CD4-positive, alpha-beta T cell treated with Interleukin-10 for 1 hour (primary cell): ENCODE measurements at places on chromosomes 3 and 15.

- no peak for DNase-seq
Observed at GRCh38 chr3:37053337-37053736, 60.0 kb downstream of the MLH1 start.

DNA sequence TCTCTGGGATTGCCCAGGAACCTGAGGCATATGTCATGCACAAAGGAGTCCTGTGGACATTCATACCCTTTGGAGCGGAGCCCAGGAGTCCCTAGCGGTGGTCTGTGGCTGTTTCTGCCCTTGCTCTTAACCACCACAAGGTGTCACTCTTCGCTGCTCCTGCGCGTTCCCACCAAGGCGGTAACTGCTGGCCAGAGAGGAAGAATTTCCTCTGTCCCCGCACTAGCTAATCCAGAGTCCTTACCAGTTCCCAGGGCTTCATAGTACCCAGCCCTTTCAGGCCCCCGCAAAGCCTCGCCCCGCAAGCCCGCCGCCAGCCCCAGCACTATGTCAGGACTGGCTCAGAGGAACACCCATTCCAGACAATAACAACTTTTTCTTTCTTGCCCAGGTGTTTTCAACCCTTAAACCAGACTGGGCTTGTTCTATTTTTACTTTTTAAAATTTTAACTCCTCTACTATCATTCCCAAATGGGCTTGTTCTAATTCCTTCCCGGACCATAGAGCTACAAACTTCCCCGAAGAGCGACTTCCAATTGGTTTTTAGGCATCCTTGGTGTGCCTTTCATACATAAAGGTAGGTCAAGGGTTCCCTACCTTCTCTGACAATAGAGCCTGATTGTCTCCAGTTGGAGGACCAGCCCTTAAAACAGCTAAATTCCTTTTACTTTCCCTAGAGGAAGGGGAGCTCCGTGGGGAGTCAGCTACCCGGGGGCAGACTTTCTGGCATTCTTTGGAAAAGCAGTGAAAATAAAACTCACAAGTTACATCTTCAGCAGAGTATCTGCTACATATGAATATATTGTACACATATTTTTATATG is 31.8 kb upstream of the ZNF774 start:
- peak; percentile 79 for DNase-seq

- DNase-seq: peak; percentile 70
Observed at GRCh38 chr3:48952510-48953118, 34.0 kb downstream of the ARIH2 start.

DNA sequence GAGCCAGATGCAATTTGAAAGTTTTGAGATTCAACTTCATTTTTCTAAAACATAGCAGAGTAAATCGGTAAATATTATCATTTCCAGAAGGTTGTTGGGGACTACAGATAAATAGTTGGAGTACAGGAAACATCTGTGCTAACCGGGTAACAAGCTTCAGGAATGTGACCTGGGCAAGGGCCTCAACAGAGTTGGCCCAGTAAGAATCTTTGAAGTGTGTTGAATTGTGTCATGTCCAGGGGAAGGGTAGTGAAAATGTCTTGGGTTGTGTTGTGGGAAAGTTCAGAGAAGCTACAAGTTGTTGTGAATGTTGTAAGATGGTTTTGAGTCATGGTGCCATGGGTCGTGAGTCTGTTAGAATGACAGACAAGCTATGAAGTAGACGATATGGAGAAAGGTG is 35.7 kb downstream of the SQOR start:
- DNase-seq: no peak

DNA sequence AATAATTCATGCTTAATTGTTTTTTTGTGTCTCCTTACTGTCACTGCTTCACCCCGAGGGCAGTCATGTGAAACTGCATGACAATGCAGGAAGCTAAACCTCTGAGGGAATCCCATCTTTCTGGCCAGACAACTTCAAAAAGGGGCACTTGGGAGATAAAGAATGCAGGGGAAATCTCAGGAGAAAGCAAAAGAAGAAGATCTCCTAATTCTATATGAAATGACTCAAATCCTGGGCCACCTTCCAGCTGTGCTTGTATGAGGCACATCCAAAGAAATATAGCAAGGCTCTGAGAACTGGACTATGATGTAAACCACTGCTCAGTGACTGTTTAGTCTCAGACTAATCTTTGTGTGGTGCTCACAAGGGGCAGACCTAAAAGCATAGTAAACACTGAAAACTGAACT is 22.6 kb upstream of the UMPS start:
- DNase-seq: no peak

- DNase-seq: no peak
Observed at GRCh38 chr15:72585476-72586058, 68.9 kb upstream of the GOLGA6B start.

GRCh38 chr3:185283374-185283935 is 29.6 kb upstream of the EHHADH start:
- no peak for DNase-seq

- DNase-seq: no peak
Observed at GRCh38 chr15:68337826-68338225, 60.3 kb downstream of the FEM1B start.

DNA sequence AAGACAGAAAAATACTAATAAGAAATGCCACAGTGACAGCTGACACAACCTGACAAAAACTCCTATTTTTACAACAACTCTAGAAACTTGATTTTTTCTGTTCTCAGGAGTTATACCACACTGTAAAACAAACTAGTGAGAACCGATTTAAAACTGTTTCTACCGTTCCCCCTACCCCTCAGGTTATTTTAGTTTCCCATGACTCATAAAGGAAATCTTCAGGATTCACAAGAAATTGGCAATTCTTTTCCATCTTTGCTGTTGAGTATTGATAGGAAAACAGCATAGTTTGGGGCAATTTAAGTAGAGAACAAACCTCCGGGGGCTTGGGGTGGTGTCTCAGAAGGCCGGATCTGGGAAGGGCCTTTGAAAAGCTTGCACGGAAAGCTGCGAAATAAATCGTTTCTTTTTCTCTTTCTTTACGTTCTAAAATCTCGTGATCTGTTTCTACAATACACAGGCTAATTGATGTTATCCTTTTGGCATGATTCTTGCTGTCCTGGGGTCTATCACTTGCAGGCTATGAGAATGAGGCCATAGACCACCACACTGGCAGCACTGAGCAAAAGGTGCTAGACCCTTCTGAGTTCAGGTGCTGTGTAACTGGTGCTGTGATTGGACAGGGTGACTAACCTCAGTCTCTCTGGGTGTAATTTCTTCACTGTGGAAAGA is 89.3 kb downstream of the LPP start:
- DNase-seq: no peak

GRCh38 chr3:197430934-197431333 is 124.8 kb downstream of the BDH1 start:
- DNase-seq: no peak

DNA sequence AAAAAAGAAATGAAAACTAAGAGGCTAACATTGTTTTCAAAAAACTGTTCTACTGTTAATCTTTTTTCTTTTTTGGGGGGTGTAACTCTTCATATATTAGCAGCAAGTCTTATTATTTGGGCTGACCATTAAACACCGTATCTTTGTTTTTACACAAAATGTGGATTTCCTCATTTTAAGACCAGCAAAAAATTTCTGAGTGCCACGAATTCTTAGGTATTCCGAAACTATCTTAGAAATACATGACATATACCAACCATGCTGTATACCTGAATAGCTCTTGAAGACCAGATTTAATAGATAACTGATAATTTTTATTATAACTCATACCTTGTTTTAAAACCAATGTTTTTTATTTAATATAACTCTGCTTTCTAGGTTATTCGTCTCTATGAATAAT is 620 bp upstream of the TTC23 start:
- no peak for DNase-seq

DNA sequence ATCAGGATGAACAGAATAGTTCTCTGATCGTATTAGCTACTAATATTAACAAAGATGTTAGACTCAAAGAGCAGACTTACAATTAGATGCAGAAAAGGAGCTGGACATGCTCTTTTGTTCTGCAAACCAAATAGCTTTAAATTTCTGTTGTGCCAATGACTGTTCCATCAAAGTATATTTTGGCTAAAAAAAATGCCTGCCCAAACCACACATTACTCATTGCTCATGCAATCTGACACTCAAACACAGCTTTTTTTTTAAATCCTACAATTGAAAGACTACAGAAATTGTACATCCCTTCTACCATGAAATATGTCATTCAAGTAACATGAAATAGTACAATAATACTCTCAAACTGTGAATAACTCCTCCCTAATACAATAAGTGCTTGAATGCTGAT is 48.6 kb downstream of the SHOX2 start:
- no peak for DNase-seq

GRCh38 chr15:73926219-73927002 is at the start of gene LOXL1:
Gene LOXL1, plus strand, starts transcription at chr15:73926462. Its CDS starts 322 bp downstream, at chr15:73926784.
- DNase-seq: no peak

DNA sequence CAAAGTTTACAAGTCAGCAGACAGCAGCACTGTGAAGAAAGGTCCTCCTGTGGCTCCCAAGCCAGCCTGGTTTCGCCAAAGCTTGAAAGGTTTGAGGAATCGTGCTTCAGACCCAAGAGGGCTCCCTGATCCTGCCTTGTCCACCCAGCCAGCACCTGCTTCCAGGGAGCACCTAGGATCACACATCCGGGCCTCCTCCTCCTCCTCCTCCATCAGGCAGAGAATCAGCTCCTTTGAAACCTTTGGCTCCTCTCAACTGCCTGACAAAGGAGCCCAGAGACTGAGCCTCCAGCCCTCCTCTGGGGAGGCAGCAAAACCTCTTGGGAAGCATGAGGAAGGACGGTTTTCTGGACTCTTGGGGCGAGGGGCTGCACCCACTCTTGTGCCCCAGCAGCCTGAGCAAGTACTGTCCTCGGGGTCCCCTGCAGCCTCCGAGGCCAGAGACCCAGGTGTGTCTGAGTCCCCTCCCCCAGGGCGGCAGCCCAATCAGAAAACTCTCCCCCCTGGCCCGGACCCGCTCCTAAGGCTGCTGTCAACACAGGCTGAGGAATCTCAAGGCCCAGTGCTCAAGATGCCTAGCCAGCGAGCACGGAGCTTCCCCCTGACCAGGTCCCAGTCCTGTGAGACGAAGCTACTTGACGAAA is 24.2 kb downstream of the STARD5 start:
- no peak for DNase-seq

- no peak for DNase-seq
Observed at GRCh38 chr15:79017953-79018352, 72.6 kb downstream of the RASGRF1 start.

DNA sequence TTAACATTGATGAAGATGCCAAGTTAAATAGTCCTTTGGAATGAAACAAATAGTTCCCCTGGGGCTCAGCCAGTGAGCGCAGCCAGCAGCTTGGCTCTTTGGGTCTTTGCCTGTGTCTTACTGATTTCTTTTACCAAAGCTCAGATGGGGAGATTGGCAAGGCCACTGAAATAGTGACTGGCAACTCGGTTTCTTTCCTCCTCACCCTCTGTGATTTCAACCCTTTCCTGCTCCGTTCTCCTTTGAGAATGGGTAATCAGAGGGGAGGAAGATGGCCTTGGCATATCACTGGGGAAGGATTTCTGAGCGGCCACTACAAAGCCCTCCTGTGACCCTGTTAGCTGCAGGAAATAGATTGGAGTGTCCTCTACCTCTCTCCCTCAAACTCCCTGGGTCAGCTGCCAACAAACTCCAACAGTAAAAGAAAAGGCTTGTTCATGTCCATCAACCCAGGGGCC is 337.1 kb upstream of the LRRFIP2 start:
- DNase-seq: no peak

DNA sequence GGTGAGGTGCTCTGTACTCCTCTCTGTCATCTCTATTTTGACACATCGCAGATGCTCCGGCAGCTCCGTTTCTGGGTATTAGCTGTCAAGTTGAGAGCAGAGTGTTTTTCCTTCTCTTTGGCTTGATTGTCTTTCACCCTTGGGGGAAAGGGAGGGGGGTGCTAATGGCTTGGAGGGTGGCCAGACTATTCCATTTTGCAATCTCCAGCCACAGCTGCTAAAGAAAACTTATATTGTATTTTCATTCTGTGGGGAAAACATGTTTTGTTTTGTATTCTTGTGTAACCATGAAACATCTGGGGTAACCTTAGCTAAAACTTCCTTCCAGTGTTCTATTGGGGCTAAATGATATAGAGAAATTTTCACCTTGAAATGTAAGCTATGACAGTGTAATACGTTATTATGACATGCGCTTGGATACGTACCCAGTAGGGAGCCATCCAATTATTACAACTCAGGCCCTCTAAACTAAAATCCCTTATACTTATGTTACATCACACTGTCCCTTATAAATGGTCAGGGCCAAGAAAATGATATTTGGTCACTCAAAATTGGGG is 14.0 kb upstream of the LARP6 start:
- DNase-seq: no peak
